ENCODE measurements at places on chromosomes 3 and 15.

- DNase-seq, result peak; percentile 93
These were observed at the start of gene HSPBAP1 for GRCh38 chr3:122793568-122794416. Gene HSPBAP1 (minus strand): TSS chr3:122793831. CDS start chr3:122793680, 151 bp downstream.

- DNase-seq, result no peak
These were observed 62.2 kb downstream of the VGLL4 start for GRCh38 chr3:11581237-11582190.

DNA sequence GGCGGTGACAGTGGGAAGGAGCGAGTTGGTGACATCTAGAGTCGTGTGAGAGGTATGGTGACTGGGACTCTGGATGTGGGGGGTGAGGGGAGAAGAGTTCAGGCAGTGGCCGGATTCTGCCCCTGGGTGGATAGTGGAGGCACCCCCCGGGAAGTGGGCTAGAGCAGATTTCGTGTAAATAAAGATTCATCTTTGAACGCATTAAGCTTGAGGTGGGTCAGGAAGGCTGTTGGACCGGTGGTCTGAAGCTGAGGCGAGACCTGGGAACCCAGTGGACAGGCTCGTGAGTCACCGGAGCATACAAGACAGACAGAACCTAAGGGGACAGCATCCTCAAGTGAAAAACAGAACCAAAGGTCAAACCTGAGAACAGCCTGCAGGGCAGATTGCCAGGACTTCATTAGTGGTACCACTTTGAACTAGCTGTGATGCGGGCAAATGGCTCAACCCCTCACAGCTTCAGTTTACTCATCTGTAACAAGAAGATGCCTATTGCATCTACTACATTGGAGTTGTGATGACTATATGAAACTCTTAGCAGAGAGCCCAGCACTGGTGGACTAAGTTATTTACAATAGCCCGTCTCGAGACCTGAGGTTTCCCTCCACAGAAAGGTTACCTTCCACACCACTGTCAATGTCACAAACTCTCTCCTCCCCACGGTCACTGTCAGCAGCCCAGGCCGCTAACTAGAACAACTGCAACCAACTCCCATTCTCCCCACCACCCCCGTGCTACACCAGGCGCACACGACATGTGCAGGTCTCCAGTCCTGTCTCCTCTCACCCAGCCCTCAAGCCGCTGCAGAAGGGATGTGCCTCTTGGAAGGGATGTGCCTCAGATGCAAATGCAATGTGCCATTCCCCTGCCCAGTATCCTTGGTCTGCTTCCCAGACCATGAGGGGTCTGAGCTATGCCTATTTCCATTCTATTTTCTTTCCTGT is 901 bp upstream of the CLN6 start:
- DNase-seq, result peak; percentile 30

DNA sequence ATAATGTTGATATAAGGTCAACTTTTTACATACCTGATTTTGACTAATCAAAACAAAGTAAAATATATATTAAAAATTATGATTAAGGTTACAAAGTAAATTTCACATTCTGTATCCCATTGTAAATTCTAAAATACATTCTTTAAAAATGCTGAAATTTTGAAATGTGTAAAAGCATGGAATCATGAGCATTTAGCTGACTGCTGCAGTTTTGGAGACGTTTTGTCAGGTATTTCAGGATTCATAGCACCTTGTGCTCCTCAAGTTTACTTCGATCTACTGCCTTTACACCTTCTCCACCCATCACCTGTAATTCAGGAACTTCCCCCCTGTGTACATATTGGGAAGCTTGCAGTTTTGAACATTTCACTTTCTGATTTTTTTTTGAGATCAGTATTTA is 71.0 kb downstream of the ARHGEF26 start:
- DNase-seq, result no peak

DNA sequence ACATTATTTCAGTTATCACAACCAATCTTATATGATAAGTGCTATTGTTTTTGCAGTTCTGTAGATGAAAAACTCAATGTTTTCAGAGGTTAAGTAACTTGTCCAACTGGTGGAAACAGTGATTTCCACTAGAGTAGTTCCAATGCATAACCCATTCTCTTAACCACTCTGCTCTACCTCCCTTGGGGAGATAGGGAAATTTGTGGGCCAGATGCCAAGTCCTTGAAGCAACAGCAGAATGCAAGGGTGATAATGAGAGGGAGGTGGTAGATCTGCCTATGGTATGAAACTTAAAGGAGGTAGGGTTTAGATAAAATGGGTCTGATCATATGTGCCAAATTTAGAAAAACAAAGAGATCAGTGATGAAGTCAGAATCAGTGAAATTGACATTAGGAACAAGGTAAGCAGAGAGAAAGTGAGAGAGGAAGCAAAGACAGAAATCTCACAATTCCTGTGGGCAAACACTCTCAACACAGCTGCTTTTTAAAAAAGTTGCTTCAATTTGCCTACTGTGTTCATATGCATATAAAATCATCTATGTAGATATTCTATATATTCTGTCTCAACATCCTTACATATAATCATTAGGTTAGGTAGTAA is 50.5 kb upstream of the UBP1 start:
- no peak for DNase-seq

- no peak for DNase-seq
These were observed 403.2 kb downstream of the ZIC1 start for GRCh38 chr3:147812186-147812911.

- no peak for DNase-seq
These were observed at the start of gene TRAT1 for GRCh38 chr3:108822123-108822897. Gene TRAT1 (plus strand): TSS chr3:108822786. CDS start chr3:108822928, 142 bp downstream.

DNA sequence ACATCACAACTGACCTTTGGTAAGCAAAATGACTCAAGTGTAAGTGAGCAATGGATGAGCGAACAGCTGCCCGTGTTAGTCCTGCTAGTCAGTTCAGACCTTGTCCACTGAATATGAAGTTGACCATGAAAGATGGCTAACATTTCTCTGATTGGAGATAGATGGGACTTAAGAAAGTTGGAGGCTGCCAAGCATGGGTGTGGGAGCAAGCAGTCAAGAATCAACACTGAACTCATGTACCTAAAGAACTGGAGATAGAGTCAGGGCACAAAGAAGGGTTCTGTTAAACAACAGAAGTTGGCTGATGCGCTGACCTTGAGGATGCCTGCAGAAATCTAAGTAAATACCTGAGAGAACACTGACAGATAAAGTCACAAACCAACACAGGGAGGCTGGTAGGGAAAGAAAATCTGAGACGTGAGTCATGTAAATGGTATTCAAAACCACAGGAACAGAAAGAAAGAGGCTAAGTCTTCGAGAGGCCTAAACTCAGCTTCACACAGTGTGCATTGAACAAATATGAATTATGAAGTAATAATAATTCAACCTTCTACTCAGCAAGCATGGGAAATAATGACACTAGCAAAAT is 30.7 kb upstream of the ANPEP start:
- peak; percentile 92 for DNase-seq

DNA sequence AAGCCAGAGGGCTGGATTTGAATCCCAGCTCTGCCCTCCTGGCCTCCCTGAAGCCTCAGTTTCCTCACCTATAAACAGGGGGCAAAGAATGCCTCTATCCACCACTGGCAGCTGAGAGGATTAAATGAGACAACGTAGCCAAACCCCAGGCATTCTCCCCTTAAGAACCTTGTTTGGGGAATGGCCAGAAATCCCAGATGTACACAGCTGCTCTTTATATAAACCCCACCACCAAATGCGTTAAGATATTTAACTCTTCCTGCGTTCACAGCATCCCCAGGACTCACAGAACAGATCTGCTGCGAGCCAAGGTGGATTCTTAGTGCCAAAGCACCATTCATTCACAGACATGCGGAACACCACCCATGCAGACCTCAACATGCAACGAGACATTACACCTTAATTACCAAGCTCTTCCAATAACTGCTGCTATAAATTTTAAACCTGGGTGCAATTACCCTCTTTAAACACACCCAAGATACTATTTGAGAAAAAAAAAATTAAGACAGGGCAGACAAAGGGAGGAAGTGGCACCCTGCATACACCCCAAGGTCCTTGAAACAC is 5.2 kb downstream of the TLE3 start:
- DNase-seq, result no peak
